ENCODE measurements at places on chromosomes 1 and 21. TPM values are rescaled to one million over a fixed set of nuclear protein-coding genes. Genes with fewer than 3 reads are reported as not detected.

DNA sequence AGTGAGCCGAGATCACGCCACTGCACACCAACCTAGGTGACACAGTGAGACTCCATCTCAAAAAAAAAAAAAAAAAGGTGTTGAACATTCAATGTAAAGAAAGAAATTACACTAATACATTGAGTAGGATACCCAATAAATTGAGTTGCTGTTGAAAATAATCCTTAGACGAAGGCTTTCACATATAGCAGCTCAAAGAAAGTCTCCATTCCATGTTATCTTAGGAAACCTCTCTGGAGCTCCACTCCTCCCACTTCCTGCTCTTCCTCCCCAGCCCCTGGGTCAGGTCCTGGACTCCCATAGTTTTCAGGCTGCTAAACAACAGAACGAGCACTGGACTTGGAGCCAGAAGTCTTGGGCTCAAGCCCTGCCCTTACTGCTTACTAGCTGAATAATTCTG lies 15.6 kb upstream of the CNR2 start:
- DNase-seq = no peak

GRCh38 chr1:98035602-98036002 lies 114.8 kb upstream of the DPYD start:
- DNase-seq = no peak

DNA sequence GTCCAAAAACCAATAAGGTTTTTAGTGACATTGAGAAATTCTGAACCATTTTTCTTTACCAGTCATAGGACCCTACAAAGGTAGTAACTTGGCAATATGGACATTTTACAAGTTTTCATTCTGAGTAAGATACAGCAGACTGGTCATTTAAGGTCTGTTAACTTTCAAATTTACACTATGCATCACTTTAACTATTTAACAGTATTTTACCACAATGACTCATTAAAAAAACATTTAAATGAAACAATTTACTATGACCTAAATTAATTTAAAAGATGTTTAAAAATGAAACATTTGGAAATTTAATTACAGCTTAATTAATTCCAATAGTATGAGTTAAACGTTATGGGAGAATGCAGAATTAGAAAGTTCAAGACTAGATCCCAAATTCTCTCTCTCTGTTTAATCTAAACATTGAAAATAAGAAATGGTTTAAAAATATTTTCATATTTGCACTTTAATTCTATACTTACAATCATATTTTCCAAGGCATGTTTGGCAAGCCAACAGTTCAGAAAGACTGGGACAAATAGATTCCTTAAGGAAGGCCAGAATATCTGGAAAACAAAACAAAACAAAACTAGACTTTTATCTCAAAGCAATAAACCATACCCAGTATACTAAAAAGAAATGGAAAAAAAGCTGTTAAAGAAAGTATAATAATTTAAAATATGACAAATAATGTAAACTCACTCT lies 140.9 kb downstream of the KCNT2 start:
- DNase-seq = no peak

GRCh38 chr1:1081311-1082238 lies 7.5 kb upstream of the RNF223 start:
- DNase-seq = no peak

- DNase-seq = no peak
These were observed 23.8 kb upstream of the FBXO28 start for GRCh38 chr1:224090116-224090515.

DNA sequence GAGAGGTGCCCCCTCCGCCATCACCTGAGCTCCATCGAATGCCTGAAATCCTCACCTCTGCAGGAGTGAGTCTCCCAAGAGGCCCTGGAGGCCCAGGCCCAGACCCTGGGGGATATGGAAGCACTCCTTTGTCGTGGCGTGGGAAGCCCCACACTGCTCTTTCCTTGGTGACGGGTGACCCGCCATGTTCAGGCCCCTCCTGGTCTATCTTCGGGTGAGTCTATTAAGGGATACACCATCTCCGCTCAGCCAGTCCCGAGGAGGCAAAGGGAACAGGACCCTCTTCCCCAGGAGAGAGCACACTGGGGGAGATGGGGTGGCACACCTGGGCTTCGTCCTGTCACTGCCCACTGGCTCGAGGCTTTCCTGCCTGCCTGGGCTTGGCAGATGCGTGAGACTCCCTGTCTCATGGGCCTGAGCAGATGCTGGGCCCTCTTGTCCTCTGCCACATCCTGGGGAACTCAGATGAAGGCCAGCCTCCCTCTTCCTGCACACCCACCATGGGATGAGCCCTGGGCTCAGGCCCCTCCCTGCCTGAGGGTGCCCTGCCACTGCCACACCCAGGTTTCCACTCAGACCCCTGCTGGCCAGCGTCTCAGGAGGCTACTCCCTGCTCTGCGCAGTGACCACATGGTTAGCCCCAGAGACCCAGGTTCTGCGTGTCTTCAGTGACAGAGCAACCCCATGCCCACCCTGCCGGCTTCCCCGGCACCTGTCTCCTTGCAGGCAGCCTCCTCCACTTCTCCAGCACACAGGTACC lies 3.8 kb upstream of the NPHP4 start:
- DNase-seq = no peak

- DNase-seq = no peak
These were observed 10.9 kb upstream of the THEMIS2 start for GRCh38 chr1:27861436-27861835.

DNA sequence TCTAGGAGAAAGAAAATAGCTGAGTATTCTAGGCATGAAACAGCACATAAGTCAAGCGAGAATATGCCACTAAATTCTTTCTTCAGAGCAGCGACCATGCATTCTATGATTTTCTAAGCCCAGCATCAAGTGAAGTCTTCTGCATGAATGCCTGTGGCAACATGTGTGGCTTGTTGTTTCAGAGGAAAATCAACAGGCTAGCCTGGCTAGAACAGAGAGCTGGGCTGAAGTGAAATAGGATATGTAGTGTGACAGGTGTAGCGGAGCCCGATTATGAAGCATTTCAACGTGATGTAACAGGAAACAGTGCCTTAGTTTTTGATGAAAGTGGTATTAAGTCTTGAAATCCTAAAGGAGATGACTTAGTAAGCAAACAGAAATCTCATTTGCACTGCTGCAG lies 7.0 kb downstream of the CSDE1 start:
- no peak for DNase-seq

GRCh38 chr1:21899987-21900386 lies 37.1 kb downstream of the HSPG2 start:
- DNase-seq = no peak

- DNase-seq = no peak
These were observed 25.8 kb upstream of the MPZL1 start for GRCh38 chr1:167695756-167696561.

The SELP gene
- 0.45 TPM for total RNA-seq

The RIMKLA gene
- 0.44 TPM for total RNA-seq

The KRTAP19-3 gene
- total RNA-seq = not detected

The GPR25 gene
- total RNA-seq = not detected
